ENCODE measurements at places on chromosomes 5 and 9.

GRCh38 chr9:82606492-82607382 is 456.2 kb downstream of the RASEF start:
- peak; percentile 99 for ATAC-seq

GRCh38 chr5:8270246-8270645 is 401.3 kb downstream of the MTRR start:
- ATAC-seq = no peak

- no peak for ATAC-seq
Measured at GRCh38 chr5:126044931-126045565, 378.2 kb upstream of the GRAMD2B start.

GRCh38 chr5:150236313-150236712 is 46.5 kb downstream of the SLC6A7 start:
- no peak for ATAC-seq

DNA sequence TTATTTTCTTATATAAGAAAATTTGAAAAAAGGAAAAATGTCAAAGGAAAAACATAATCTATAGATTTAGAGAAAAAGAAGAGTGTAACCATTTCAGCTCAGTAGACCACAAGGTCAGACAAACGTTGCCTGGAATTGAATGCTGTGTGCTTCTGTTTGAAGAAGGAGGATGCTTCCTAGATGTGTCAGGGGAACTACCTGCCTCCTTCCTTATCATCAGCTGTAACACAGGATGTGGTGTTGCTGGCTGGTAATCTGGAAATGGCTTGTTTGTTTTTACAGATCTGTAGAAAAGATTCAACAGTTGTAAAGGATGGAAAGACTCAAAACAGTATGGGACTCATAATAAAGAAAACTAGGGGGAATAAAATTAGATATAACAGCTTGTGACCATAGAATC is 160.7 kb upstream of the MEF2C start:
- ATAC-seq = no peak

- ATAC-seq = peak; percentile 76
Measured at GRCh38 chr9:15606643-15607472, 54.0 kb downstream of the CCDC171 start.

DNA sequence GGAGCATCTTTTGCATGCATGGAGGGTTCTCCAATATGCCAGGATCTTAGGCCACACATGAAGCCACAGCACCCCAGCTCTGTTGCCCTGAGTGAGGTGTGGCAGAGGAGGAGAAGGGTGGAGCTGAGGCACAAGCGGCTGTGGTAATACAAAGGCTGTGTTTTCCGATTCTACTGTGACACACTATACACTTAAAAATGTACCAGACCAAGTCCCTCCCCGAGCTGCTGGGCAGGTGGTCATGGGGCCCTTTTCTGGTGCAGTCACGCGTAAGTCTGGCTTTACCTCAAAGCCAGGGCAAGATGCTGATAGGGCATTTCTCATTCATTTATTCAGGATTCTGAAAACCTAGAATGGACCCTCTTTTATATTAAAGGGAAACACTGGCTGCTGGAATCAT is 3.7 kb downstream of the ADGRV1 start:
- ATAC-seq = no peak

DNA sequence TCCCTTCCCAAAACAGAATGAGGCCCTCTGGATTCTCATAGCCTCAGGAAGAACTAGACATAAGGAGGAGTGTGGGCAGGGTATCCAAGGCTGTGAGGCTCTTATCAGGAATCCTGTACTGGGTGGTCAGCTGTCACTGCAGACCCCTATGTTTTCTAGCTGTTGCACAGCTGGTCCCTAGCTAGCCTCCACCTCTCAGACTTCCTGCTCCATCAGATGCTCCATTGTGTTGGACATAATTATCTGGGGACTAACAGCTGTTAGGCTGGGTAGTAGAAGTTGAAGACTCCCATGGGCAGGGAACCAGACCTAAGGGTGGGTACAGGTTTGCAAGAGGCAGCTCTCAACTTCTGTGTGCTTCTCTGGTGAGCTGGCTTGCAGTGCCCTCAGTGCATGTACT is 18.4 kb downstream of the FAM219A start:
- ATAC-seq = no peak
